ENCODE measurements at places on chromosomes 12 and 14.

- no peak for DNase-seq
Observed at GRCh38 chr14:56000846-56001245, 117.4 kb upstream of the PELI2 start.

DNA sequence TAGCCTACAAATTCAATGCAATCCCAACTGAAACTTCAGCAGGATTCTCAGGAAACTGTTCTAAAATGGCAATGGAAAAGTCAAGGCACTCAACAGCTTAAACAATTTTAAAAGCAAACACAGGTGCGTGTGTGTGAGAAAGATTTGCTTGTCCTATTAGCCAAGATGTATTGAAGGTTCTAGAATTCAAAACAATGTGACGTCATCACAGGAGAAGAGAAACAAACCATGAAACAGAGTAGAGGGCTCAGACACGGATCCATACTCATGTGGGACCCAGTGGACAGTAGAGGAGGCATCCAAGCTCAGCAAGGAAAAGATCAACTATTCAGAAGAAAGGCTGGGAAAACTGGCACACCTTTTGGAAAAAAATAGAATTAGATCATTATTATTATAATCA lies 152.8 kb upstream of the DHRS4 start:
- no peak for DNase-seq

GRCh38 chr12:46259713-46260112 lies 9.1 kb downstream of the SLC38A1 start:
- DNase-seq: no peak

DNA sequence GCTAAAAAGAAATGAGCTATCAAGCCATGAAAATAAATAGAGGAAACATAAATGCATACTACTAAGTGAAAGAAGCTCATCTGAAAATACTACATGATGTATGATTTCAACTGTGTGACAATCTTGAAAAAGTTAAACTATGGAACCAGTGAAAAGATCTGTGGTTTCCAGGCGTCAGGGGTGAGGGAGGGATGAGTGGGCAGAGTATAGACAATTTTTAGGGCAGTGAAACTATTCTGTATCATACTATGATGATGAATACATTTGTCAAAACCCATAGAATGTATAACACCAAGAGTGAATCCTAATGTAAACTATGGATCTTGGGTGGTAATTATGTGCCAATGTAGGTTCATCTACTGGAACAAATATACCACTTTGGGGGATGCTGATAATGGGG lies 21.3 kb downstream of the SPX start:
- DNase-seq: no peak

DNA sequence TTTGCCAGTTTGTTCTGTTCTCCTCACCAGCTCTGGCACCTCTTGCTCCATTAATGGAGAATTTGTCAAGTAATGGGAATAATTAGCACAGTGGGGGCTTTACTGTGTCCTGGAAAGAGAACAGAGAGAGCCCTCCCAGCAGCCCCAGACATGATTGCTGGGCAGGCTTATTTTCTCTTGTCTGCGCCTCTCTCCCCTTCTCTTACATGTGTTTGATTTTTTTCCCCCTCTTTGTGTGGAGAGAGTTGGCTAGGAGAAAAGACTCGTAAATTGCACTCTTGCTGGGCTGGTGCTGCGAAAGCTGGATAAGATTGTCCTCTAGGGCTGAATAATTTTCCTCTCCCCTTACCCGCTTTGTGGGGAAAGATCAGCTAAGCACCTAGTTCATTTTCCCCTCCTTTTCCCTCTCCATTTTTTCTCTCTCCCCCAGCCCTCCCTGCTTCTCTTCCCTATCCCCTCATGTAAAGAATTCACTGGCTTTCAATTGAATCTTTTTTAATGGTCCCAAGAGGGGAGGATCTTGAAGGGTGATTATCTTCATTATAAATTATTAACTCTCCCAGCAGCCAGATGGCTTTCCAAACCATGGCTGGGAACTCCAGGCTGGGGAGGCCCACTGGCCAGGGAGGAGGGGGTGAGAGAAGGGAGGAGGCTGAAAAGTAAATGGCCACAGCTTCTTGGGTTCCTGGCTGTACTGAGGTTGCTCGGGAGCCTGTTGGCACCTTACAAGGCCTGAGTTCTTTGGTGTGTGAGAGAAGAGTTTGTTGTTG lies 62.2 kb downstream of the NRXN3 start:
- DNase-seq: no peak

DNA sequence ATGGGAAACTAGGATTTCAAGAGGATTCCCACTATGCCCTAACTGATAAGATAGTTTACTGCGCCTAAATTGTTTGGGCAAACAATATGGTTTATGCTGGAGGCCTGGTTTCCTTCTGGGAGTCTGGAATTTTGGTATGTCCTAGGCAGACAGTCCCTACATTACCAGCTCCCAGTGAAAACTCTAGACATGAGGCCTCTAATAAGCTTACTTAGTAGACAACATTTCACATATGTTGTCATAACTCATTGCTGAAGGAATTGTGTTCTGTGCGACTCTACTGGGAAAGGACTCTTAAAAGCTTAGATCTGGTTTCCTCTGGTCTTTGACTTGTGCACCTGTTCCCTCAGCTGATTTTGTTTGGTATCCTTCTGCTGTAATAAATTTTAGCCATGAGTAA lies 18.0 kb upstream of the PRPF39 start:
- DNase-seq: no peak

GRCh38 chr12:117187421-117187820 lies 2.8 kb downstream of the FBXO21 start:
- DNase-seq: no peak

GRCh38 chr14:84074626-84075025 lies 1455.3 kb upstream of the FLRT2 start:
- no peak for DNase-seq

GRCh38 chr12:77382096-77382742 lies 316.9 kb upstream of the E2F7 start:
- peak; percentile 21 for DNase-seq

DNA sequence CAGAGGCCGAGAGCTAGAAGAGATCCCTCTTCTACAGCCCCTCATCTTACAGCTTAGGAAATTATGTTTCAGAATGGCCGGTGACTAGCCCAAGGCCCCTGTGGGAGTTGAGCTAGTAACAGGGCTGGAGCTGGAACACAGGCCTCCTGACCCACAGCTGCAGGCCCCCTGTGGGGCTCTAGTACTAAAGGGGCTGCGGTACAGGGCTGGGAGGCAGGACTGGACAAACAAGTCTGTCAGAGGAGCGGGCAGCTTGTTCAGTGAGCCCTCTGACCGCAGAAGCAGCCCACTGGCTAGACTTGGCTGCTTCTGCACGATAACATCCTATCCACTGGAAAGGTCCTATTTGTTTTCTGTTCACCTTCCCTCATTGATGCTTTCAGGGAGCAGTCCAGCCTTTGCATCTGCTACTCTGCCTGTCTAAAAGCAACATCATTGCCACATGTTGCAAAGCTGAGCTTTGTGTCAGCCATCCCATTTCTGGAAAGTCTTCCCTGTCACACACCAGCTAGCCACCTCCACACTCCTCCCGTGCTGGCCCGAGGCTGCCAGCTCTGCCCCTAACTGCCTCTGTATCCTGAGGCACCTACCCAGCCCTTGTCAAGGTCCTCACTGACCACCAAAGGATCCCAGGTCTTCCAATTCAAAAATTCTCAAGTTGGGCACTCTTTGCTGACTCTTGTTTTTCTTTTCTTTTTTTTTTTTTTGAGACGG lies 10.2 kb downstream of the PSMC1 start:
- DNase-seq: no peak

DNA sequence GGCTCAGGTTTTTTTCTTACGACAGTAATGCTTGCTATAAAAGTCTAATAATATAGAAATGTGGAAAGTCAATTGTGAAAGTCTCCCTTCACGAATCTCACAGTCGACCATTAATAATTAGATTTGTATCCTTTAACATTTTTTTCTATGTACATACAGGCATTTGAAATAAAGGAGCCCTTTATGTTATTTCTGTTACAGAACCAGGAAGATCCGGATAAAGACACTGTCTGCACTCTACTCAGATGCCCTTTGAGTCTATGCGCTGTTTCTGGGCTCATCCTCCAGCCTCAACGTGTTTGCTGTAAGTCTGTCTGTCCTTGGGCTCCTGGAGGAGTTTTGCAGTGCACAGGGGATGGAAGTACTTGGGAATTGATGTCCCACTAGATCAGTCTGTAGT lies 212.2 kb upstream of the ATP2B1 start:
- no peak for DNase-seq

GRCh38 chr12:52210925-52211650 lies 19.3 kb upstream of the KRT80 start:
- no peak for DNase-seq

DNA sequence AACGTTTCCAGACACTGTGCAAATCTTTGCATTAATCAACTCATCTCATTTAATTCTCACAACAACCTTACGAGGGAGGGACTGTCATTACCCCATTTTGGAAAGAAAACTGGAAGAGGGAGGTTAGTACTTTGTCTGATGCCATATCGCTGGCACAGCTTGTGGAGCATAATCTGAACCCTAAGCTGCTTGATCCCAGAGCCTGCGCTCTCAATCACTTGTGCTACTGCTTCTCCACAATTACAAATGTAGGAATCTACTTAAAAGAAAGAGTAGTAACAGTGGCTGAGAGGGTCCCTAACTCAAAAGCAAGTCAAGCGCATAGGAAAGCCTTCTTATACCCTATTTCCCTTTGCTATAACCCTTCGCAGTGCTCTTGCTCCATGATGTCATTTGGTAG lies 3.2 kb downstream of the EFS start:
- DNase-seq: no peak

DNA sequence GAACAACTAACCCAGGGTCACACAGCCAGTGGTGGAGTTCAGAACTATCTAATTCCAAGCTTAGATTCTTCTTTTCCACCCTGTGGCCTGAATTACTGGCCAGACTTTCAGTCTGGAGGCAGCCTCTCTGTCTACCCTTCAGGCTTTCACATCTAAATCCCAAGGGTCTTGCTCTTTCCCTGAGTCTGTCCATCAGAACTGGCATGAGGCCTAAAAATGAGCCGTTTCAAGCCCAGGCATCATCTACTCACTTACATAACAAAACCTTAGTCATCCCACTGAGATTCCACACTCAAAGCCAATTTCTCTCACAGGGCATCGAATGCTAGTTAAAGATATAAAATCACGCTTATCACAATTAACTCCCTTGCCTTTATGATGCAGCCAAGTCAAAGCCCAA lies 1.3 kb upstream of the PTGDR start:
- peak; percentile 92 for DNase-seq

DNA sequence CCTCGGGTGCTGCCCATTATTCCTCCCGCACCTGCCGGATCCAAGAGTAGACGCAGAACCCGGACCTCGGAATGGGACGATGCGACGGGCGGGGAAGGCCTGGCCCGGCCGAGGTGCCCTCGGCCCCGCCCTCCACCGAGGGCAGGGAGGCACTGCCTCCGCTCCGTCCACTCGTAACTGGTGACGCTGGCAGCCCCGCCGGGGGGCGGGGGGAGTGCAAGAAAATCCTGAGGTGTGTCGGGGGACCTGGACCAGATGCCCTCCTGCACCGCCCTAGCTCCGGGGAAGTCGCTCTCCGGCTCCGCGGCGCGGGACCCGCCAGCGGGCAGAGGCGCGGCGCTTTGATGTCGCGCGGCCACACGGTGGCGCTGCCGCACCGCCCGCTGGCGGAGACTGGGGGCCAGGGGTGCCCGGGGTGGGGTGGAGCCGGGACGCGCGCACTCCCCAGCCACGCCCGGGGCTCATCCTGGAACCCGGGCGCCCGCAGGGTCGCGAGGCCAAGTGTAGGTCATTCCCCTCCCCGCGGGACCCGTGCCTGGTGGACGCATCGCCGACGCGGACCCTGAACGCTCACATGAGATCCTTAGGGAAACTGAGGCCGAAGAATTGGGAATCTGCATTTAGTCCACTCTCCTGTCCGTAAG lies 202.8 kb downstream of the TTC8 start:
- peak; percentile 56 for DNase-seq

DNA sequence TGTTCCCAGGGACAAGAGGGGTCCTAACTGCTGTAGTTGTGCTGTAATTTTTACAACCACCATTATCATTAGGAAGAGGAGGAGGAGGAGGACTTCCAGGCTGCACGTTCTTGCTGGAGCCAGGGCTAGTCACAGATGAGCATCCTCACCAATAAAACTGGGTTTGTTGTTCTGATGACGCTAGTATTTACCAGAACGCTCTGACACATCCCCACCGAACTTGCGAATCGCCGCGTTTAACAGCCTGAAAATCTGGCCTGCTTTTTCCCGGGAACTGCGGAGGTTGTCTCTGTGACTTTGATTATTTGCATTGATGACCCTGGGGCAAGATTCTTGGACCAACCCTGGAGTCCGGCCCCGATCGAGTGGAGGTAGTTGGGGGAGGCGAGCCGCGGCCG lies 10.2 kb downstream of the TBX5 start:
- DNase-seq: peak; percentile 18

GRCh38 chr12:84727961-84728360 lies 184.6 kb downstream of the SLC6A15 start:
- DNase-seq: no peak

GRCh38 chr14:90788031-90788430 lies 28.2 kb downstream of the TTC7B start:
- no peak for DNase-seq

- no peak for DNase-seq
Observed at GRCh38 chr14:35344107-35344807, 52.1 kb downstream of the PSMA6 start.

DNA sequence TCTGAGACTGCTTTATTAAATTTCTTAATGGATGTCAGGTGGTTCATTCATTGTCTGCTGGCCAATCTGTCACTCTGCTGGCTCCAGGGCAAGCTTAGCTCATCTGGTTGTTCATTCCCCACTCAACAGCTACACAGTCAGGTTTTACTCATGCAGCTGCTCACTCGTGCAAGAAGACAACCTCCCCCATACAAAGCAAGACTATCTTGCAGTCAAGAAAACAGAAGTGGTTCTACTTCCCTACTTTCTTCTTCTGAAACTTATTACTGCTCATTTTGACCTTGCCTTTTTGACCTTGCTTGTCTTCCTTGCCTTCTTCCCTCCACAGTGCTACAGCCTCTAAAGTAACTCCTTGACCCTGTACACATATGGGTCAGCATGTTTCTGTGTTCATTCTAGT lies 277.9 kb downstream of the SSPN start:
- no peak for DNase-seq

DNA sequence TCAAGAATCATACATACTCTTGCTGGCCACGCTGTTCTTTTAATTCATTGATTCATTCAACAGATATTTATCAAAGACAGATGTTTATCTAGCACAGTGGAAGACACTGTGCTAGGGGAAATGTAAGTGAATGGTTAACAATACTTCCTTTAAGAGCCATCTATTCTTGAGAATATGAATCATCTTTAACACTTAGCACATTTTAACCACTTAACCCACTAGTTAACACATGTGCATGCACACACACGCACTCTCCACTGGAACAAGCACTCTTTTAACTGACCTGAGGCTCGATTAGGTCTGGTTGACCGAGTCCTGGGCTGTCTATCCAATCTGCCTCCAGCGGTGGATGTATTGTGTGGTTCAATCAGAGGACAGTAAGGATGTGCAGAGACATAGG lies 34.6 kb downstream of the LMNTD1 start:
- peak; percentile 0 for DNase-seq

GRCh38 chr12:12608557-12608957 lies 3.1 kb upstream of the CREBL2 start:
- peak; percentile 17 for DNase-seq

- DNase-seq: no peak
Observed at GRCh38 chr14:89399157-89399556, 17.9 kb downstream of the FOXN3 start.

GRCh38 chr14:22143363-22143762 lies 445.7 kb downstream of the DAD1 start:
- no peak for DNase-seq

All from cardiac fibroblast (primary cell).